ENCODE measurements at places on chromosomes 7 and 10.

DNA sequence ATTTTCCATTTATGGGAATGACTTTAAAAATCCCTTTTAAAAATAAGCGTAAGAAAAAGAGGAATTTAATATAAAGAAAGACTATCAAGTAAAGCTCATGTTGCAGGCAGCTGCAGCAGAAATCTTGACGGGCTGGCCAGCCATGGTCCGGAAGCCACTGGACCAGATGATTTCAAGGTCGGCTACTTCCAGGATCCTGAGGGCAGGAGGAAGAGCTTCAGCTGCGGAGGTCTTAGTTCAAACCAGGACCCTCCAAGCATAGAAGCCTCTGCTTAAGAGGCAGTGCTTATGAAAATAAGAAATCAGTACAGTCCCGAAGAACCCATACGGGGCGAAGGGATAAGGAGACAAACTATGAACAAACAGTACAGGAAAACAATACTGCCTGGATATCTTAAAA lies 220.2 kb upstream of the CELF2 start:
- DNase-seq = no peak

- no peak for DNase-seq
Measured at GRCh38 chr10:58653139-58653538, 140.5 kb downstream of the BICC1 start.

GRCh38 chr10:55668326-55668922 lies 692.6 kb downstream of the ZWINT start:
- DNase-seq = no peak

DNA sequence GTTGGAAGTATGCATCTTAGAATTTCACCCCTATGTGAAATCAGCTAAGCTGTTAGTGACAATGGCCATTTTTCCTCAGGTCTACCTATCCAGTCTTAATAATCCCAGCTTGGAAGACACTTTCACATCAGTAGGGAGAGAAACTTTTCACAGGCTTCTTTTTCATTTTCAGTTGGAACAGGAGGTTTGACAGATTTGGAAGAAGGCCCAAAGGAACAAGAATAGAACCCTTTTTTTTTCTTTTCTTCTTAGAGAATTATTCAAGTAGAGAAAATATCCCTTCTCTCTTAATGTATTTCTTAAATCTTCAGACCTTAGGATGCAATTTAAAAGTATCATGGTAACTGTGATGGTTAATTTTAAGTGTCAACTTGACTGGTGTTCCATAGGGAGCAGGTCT lies 410.5 kb upstream of the C7orf33 start:
- no peak for DNase-seq

DNA sequence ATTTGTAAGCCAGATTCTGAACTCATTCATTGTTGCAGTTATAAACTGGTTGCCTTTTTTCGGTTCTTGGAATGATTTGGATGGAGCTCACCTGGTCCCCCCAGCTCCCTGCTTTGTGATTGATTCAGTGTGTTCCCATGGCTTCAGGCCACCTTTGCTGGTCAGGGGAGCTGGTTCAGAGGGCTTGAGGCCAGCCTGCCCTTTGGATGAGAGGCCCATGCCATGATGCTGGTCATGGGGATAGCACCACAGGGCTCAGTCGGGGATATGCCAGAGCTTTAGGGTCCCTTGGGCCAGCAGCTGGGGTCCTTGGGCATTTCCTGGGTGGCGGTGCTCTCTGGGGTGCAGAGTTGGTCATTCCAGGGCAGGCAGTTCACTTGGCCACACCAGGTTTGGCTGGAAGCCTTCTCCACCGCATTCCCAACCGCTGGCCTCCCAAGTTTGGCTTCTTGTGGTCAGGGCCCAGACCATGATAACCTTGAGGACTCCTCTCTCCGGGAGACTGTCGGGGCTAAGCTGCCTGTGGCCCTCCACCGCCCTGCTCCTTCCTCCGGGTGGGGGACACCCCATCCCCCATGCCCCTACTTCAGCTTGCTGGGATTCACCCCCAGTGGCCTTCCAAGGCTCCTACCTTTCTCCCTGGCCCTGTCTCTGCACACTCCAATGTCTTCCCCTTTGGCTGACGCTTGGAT lies 65.1 kb downstream of the MGMT start:
- DNase-seq = no peak

DNA sequence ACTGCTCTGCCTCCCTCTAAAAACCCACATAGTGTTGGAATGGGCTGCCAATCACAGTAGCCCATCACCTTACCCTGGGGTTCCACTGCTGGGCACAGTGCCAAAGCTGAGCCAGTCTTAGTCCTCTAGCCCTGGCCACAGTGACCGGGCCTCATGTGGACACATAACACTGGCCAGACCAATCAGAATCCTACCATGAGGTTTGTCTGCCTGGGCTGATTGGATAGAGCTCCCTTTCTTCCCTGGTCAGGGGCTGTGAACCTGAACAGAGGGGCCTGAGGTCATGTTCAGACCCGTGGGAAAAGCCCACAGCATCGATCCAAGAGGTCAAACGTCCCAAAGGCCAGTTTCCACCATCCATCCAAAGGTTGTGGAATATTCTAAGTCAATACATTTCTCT lies 6.1 kb downstream of the DLG5 start:
- DNase-seq = no peak

GRCh38 chr7:99229234-99229633 lies 21.3 kb upstream of the KPNA7 start:
- no peak for DNase-seq

GRCh38 chr7:90413185-90413528 lies 9.9 kb downstream of the CLDN12 start:
- DNase-seq = no peak

DNA sequence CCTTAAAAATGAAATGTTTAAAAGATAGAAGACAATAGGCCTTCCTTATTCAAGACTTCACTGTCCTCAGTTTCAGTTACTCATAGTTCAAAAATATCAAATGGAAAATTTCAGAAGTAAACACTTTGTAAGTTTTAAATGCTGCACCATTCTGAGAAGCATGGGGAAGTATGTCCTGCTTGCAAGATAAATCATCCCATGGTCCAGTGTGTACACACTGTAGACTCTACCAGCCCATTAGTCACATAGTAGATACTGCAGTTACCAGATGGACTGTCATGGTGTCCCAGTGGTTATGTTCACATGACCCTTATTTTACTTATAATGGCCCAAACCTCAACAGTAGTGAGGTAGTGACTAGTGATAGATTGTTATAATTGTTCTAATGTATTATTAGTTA lies 69.5 kb downstream of the PTPN12 start:
- no peak for DNase-seq

GRCh38 chr10:29130190-29130673 lies 158.6 kb upstream of the LYZL1 start:
- no peak for DNase-seq

- DNase-seq = no peak
Measured at GRCh38 chr7:34747176-34747781, 89.3 kb downstream of the NPSR1 start.

- DNase-seq = no peak
Measured at GRCh38 chr7:157645539-157645938, 308.7 kb downstream of the DNAJB6 start.

- DNase-seq = no peak
Measured at GRCh38 chr10:88070080-88070880, 206.9 kb downstream of the PTEN start.

DNA sequence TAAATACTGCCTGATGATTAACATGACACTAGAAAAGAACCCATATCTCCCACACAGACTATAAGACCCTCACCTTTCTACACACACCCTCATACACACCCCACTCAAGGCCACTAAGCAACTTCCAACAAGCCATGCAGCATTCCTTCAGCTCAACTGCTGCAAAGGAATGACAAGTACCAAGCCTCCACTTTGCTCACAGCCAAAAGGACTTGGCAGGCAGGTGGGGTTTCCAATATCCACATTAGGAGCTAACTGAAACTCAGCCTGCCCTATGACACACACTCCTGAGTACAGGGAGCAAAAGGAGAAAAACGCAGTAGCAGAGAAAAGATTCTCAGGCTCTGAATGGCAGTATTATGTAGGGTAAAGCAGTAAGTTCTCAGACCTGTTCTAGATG lies 13.4 kb downstream of the USP54 start:
- no peak for DNase-seq
